Upper lobe of left lung (tissue), 6 donors: ENCODE measurements at places on chromosomes 7 and 10. TPM values are rescaled to one million over a fixed set of nuclear protein-coding genes. Genes with fewer than 3 reads are reported as not detected.

DNA sequence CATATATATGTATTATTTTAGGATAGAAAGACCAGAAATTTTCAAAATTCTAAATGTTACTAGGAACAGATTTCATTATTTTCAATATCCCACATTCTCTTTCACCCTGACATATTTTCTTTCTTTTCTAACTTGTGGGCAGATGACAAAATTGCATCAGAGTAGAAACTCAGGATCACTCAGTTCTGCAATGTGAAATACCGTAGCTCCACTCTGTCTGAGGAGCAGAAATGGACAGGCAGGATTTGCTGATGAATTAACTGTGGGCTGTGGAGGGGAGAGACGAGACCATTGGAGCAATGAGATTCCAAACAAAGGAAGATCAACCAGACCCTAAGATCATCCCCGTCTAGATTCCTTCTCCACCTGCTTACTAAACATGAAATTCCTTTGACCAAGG, 37.0 kb upstream of the SVOPL start:
- H3K27ac ChIP-seq: no peak overlapping the region
- no peaks in the 10 kb centered on the region for H3K27me3 ChIP-seq
- no peaks in the 10 kb centered on the region for H3K36me3 ChIP-seq
- no peak overlapping the region for H3K4me3 ChIP-seq

GRCh38 chr10:62614389-62615157, 189.9 kb upstream of the ADO start:
- peaks cover 9% of the 10 kb centered on the region for H3K4me1 ChIP-seq
- H3K27me3 ChIP-seq: no peaks in the 10 kb centered on the region
- DNase-seq: no peak
- no peaks in the 10 kb centered on the region for H3K36me3 ChIP-seq
- no peak overlapping the region for H3K27ac ChIP-seq

DNA sequence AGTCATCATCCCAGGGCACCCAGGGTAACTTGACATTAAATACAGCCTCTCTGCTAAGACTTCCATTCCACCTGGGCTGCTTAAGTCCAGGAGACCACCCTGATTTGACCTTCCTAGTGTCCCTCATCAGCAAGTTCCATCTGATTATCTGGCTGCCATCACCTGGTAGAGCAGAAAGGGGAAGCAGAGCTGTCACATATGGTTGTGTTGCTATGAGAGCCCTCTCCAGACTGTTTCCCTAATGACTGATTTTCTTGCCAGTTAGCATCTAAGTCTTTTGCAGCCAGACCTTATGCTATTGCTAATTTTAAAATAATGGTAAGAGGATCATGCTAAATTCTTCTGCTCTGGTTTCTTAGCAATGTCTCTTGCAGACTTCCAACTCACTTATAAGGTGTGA, 38.7 kb downstream of the KCNH2 start:
- H3K4me3 ChIP-seq: no peak overlapping the region
- DNase-seq: no peak
- no peaks in the 10 kb centered on the region for H3K4me1 ChIP-seq

DNA sequence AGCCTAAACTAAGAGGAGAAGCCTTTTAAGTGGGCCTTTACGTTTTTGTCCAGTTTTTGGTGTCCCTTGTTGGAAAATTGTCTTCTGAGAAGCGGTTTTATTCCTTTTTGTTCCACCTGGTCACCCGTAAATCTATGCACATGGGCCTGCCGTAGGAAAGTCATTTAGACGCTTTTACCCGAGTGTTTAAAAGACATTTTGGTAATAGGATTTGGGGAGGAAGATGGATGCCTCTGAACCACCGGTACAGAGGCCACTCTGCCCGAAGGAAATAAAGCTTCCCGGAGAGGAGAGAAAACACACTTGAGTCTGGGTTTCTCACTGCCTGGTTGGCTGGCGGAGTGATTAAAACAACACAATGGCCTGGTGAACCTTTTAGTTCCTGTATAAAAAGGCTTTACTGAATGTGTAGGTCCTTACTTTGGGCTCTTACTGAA, 760 bp downstream of the THNSL1 start:
- H3K4me1 ChIP-seq: peaks cover 16% of the 10 kb centered on the region
- H3K4me3 ChIP-seq: peak overlapping the region; percentile 87
- no peak for DNase-seq
- peak overlapping the region; percentile 89 for H3K27ac ChIP-seq
- no peaks in the 10 kb centered on the region for H3K27me3 ChIP-seq
- H3K36me3 ChIP-seq: no peaks in the 10 kb centered on the region

DNA sequence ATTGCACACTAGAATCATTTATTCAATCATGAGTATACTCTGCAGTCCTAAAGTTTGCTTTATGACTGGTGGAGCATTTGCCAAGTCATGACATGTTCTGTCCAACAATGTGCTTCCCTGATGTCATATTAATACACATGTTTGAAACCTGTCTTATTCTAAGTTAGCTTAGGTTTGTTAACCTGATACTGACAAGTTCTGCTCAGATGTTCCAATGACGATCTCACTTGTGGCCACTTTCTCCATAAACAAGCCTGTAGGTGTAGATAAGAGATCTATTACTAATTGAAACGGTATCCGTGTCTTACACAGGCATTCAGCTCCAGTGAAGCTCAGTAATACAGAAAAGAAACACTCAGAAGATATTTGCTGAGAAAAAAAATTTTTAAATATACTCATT, 64.9 kb downstream of the GPR37 start:
- H3K27me3 ChIP-seq: no peaks in the 10 kb centered on the region
- no peak overlapping the region for H3K27ac ChIP-seq
- H3K4me1 ChIP-seq: no peaks in the 10 kb centered on the region
- DNase-seq: no peak

DNA sequence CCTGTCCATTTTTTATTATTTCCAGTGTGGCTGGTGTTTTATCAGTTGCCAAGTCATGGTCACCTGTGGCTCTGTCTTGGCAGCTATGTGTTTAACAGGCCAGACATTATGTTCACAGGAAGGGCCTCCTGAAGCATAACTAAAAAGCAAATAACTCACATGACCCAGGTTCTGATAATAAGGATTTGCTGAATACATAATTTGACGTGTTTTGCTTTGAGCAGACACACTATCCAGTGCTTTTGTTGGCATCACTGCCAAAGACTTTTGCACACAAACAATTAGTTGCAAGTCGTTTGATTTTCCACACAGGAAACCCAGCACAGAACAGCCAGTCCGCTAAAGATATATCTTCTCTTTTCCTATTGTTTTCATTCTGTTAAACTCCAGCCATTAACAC, 173.6 kb downstream of the ARL4A start:
- no peaks in the 10 kb centered on the region for H3K36me3 ChIP-seq
- no peak for DNase-seq
- no peaks in the 10 kb centered on the region for H3K4me1 ChIP-seq
- no peak overlapping the region for H3K27ac ChIP-seq
- no peak overlapping the region for H3K4me3 ChIP-seq
- no peaks in the 10 kb centered on the region for H3K27me3 ChIP-seq

DNA sequence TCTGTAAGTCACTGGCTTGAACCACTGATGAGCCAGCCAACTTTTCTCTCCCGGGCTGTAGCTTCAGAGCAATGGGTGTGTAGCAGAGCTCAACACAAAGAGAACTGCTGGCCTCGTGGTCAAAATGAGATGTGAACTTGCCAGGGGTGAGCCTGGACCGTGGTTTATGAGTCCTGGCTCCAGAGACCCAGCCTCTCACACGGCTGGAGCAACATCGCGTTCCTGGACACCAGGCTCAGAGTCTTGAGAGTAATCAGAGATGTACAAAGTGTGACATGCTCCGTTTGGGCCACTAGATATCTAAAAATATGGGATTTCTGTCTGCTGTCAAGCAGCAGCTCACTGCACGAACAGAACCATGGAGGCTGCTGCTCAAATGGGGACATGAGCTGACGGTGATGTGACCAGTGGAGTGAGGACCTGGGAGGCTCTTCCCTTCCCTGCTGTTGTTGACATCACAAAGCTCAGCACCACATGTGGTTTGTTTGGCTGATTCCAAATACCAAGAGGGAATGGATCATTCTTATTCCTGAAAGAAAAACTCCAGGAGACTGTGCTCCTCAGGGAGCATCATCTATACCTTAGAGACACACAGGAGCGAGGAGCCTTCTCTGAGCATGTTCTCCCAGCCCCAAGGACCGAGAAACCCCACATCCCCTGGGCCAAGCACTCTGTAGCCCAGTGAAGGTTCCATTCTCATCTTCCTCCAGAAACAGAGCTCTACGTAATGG, 9.2 kb upstream of the SVIL start:
- no peaks in the 10 kb centered on the region for H3K36me3 ChIP-seq
- H3K27ac ChIP-seq: peak overlapping the region; percentile 4
- H3K4me3 ChIP-seq: no peak overlapping the region
- peaks cover 14% of the 10 kb centered on the region for H3K4me1 ChIP-seq
- H3K27me3 ChIP-seq: no peaks in the 10 kb centered on the region

DNA sequence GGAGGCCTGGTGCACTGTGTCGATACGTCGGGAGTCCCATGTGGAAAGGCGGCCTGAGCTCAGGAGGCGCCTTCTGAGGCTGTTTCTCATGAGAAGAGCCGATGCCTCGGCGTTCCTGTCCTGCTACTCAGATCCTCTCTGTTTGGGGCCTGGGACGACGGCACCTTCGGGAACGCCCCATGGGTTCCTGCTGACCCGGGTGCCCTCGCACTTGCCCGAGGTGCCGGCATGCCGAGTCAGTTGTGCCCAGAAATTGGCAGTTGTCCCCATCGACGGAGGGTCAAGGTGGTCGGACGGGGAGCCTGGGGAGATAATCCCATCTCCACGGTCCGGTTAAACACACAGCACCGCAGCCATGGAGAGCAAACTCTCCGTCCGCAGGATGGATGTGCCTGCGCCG, 33.0 kb downstream of the NKX6-2 start:
- H3K4me3 ChIP-seq: no peak overlapping the region
- no peaks in the 10 kb centered on the region for H3K4me1 ChIP-seq
- H3K36me3 ChIP-seq: peaks cover 66% of the 10 kb centered on the region
- no peaks in the 10 kb centered on the region for H3K27me3 ChIP-seq
- H3K27ac ChIP-seq: no peak overlapping the region
- peak; percentile 75 for DNase-seq

- H3K36me3 ChIP-seq: no peaks in the 10 kb centered on the region
- no peak overlapping the region for H3K4me3 ChIP-seq
- H3K27ac ChIP-seq: no peak overlapping the region
- no peaks in the 10 kb centered on the region for H3K4me1 ChIP-seq
- no peak for DNase-seq
These were observed 81.9 kb downstream of the BUB3 start for GRCh38 chr10:123236126-123236525.

- no peaks in the 10 kb centered on the region for H3K27me3 ChIP-seq
- no peaks in the 10 kb centered on the region for H3K36me3 ChIP-seq
- H3K4me1 ChIP-seq: no peaks in the 10 kb centered on the region
- H3K4me3 ChIP-seq: no peak overlapping the region
- no peak for DNase-seq
These were observed 48.5 kb downstream of the CALD1 start for GRCh38 chr7:134827889-134828288.

- DNase-seq: no peak
- no peaks in the 10 kb centered on the region for H3K36me3 ChIP-seq
- H3K4me3 ChIP-seq: no peak overlapping the region
- H3K4me1 ChIP-seq: no peaks in the 10 kb centered on the region
- no peaks in the 10 kb centered on the region for H3K27me3 ChIP-seq
These were observed 75.3 kb upstream of the FOXK1 start for GRCh38 chr7:4606797-4607196.

- H3K4me3 ChIP-seq: no peak overlapping the region
- no peaks in the 10 kb centered on the region for H3K27me3 ChIP-seq
- H3K36me3 ChIP-seq: no peaks in the 10 kb centered on the region
- no peak for DNase-seq
- no peaks in the 10 kb centered on the region for H3K4me1 ChIP-seq
These were observed 116.0 kb upstream of the C7orf33 start for GRCh38 chr7:148474481-148475025.

GRCh38 chr7:5360971-5361370, 62.7 kb downstream of the TNRC18 start:
- no peaks in the 10 kb centered on the region for H3K4me1 ChIP-seq
- H3K27me3 ChIP-seq: no peaks in the 10 kb centered on the region
- no peak overlapping the region for H3K4me3 ChIP-seq
- no peak overlapping the region for H3K27ac ChIP-seq

DNA sequence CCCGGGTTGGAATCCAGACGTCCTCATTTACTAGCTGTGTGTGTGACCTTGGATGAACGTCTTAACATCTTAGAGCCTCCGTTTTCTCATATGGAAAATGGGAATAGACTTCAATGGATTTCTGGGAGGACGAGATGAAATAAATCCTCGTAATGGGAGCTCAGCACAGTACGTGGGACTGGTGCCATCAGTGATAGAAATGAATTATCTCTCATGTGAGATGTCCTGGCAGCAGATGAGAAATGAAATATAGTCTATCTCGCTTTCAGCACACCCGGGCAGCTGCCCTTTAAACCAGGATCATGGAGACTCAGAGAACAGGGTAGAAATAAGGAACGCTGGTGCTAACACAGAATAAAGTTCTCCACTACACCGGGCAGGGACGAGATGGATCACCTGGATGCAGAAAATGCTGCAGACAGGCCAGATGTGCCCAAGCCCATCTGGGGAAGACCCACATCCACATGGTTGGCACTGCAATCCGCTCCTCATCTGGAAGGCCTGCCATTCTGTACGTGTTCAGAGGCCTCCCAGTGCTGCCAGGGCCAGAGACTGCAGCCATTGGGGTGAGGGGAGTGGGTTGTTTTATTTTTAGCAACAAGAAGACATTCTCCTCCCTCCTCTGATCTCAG, 11.1 kb upstream of the EMX2 start:
- H3K36me3 ChIP-seq: no peaks in the 10 kb centered on the region
- no peak overlapping the region for H3K4me3 ChIP-seq
- no peak for DNase-seq
- H3K27me3 ChIP-seq: peaks cover 50% of the 10 kb centered on the region
- H3K27ac ChIP-seq: no peak overlapping the region

- H3K27ac ChIP-seq: no peak overlapping the region
- H3K36me3 ChIP-seq: no peaks in the 10 kb centered on the region
- peak; percentile 7 for DNase-seq
- H3K4me3 ChIP-seq: no peak overlapping the region
- peaks cover 9% of the 10 kb centered on the region for H3K4me1 ChIP-seq
These were observed 53.7 kb upstream of the DUSP5 start for GRCh38 chr10:110444004-110444337.

- no peak for DNase-seq
- no peak overlapping the region for H3K27ac ChIP-seq
- no peaks in the 10 kb centered on the region for H3K36me3 ChIP-seq
These were observed 92.4 kb upstream of the JCAD start for GRCh38 chr10:30151581-30152389.

The OPALIN gene
- not detected for total RNA-seq

The PRKAR2B gene
- 10.2 TPM for total RNA-seq

The CYP2C19 gene
- total RNA-seq: not detected
